ENCODE measurements at places on chromosomes 7 and 10.

DNA sequence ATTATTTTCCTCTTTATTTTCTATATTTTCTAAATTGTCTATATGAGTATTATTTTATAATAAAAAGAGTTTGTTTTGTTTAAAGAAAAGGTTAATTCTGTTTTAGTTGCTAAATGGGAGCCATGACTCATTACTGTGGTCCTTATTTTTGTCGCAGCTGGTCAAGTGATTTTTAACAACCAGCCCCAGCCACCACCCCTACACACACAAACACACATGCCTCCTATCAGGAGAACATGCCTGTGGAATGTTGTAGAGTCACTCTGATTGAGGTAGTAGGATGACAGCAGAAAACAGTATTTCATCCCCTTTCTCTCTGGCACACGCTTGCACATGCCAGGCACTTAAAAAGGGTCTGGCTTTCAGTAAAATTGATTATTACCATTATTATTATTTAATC lies 68.6 kb upstream of the GDF10 start:
- DNase-seq = no peak

DNA sequence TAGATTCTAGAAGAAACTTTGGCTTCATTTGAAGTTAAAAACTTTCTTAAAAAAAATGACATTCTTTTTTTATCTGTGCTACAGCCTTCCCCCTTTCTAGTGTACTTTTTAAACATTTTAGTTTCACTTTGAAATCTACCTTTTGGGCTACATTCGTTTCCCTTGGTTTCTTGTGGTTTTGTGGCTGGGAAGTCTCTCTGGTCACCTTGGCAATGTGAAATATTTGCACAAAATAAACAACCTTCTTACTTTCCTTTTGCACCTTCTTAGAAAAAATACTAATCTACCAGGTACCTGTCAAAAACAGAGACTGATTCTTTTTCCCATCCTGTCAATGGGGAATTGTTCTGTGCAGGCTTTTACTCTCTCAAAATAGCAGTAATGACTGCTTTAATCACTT lies 350.2 kb downstream of the GATA3 start:
- DNase-seq = no peak

DNA sequence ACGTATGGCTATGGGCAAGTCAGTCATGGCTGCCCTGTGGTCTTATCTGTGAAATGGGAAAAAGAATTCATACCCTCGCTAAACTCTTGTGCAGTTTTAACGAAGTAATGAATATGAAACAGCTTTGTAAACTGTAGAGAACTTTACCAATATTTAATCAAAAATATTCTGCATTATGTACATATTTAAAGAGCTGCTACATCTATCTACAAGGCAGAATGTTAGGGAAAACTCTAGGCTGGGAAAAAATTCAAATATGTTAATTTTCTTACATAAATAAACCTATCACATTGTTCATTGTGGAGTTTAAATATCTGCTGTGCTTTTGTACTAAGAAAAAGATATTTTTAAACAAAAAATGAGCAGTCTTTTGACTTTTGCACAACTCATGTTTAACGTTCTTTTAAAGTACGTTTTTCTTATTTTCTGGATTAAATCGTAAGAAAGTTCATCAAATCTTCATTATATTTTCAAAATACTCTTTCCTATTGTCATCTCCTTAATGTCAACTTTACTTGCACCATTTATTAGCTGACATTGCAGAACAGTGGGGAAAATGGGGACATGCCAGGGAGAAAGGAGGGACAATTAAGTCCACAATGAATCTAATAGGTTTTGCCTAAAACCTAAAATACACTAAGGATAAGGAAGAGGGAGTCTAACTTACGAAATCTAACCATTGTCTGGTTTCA lies 57.5 kb downstream of the ICA1 start:
- no peak for DNase-seq

GRCh38 chr7:132739271-132739955 lies 163.1 kb upstream of the PLXNA4 start:
- DNase-seq = no peak

DNA sequence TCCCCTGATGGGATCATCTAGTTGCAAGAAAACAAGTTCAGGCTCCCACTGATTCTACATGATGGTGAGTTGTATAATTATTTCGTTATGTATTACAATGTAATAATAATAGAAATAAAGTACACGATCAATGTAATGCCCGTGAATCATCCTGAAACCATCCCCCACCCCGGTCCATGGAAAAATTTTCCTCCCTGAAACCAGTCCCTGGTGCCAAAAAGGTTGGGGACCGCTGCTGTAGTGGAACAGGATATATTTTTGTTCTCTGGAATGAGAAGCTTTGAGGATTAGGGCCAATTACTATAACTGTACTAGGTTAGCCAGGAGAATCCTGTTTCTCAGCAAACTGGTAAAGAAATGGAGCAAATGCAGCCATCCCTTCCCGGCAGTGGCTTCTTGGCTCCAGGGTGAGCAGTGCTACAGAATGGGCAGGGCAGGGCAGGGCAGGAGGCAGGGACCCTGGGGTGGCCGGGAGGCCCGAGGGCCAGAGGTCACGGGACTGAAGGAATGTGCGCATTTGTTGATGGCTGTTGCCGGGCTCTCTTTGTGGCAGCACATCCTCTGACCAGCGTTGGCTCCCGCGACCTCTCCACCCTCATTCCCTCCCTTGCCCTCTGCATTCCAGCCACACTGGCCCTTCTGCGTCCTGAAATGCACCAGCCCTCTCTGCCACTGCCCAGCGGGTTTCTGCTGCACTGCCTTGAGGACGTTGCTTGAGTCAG lies 162.3 kb upstream of the NPS start:
- no peak for DNase-seq

Data from AML-193 (cell line).